ENCODE measurements at places on chromosomes 12 and 14. TPM values are rescaled to one million over a fixed set of nuclear protein-coding genes. Genes with fewer than 3 reads are reported as not detected.

CCDC175 gene
- not detected for total RNA-seq

SIRT4 gene
- 3.5 TPM for total RNA-seq

TTC5 gene
- total RNA-seq, result 6.2 TPM

HOXC10 gene
- 6.7 TPM for total RNA-seq

NOXRED1 gene
- 0.32 TPM for total RNA-seq

KITLG gene
- 7.1 TPM for total RNA-seq

KRT77 gene
- total RNA-seq, result not detected

OR6C2 gene
- total RNA-seq, result not detected

CLIP1 gene
- 639 TPM for total RNA-seq

TAS2R19 gene
- 0.68 TPM for total RNA-seq

DHH gene
- total RNA-seq, result 0.07 TPM

KRT5 gene
- total RNA-seq, result 0.85 TPM

PZP gene
- total RNA-seq, result 0.13 TPM

FOXA1 gene
- not detected for total RNA-seq

CPNE6 gene
- total RNA-seq, result not detected

PRH2 gene
- total RNA-seq, result not detected

SEL1L gene
- 73.5 TPM for total RNA-seq

FGF6 gene
- total RNA-seq, result 3.9 TPM

DDX47 gene
- total RNA-seq, result 39.6 TPM

TPPP2 gene
- 2.8 TPM for total RNA-seq

AKT1 gene
- 54.9 TPM for total RNA-seq

C12orf42 gene
- total RNA-seq, result not detected

MARK3 gene
- 69.4 TPM for total RNA-seq

NKX2-1 gene
- total RNA-seq, result not detected

IL23A gene
- not detected for total RNA-seq

RBP5 gene
- 0.48 TPM for total RNA-seq

INHBC gene
- not detected for total RNA-seq

DYNC1H1 gene
- total RNA-seq, result 634 TPM

GLT8D2 gene
- total RNA-seq, result 5.2 TPM

CLEC4A gene
- 0.67 TPM for total RNA-seq

P2RX2 gene
- total RNA-seq, result not detected

MYO1H gene
- total RNA-seq, result not detected

KLRK1 gene
- 0.34 TPM for total RNA-seq

ANO4 gene
- total RNA-seq, result not detected

SLC39A2 gene
- total RNA-seq, result not detected

C12orf50 gene
- not detected for total RNA-seq

FAM234B gene
- total RNA-seq, result 2.2 TPM

EPS8 gene
- total RNA-seq, result 10.5 TPM

WNK1 gene
- total RNA-seq, result 253 TPM

All from psoas muscle (tissue), 8 donors.